ENCODE measurements at places on chromosomes 2 and 18. TPM values are rescaled to one million over a fixed set of nuclear protein-coding genes. Genes with fewer than 3 reads are reported as not detected.

GRCh38 chr2:233247116-233247515, 4.4 kb upstream of the ATG16L1 start:
- H3K36me3 ChIP-seq = no peaks in the 10 kb centered on the region
- no peaks in the 10 kb centered on the region for H3K27me3 ChIP-seq
- no peak for DNase-seq
- H3K27ac ChIP-seq = no peak overlapping the region
- H3K4me1 ChIP-seq = no peaks in the 10 kb centered on the region

DNA sequence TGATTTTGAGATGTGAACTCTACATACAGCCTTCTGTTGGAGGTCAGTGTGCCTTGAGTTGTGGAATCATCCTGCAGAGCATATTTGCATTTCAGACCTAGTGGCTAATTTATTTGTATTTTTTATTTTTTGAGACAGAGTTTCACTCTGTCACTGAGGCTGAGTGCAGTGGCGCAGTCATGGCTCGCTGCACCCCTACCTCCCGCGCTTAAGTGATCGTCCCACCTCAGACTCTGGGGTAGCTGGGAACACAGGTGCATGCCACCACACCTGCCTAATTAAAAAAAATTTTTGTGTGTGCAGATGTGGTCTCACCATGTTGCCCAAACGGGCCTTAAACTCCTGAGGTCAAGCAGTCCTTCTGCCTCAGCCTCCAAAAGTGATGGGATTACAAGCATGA, 104.4 kb downstream of the ASXL3 start:
- peaks cover 3% of the 10 kb centered on the region for H3K27me3 ChIP-seq
- peaks cover 15% of the 10 kb centered on the region for H3K4me1 ChIP-seq
- no peak for DNase-seq
- peaks cover 6% of the 10 kb centered on the region for H3K36me3 ChIP-seq
- H3K27ac ChIP-seq = no peak overlapping the region
- H3K4me3 ChIP-seq = no peak overlapping the region

- no peak overlapping the region for H3K4me3 ChIP-seq
- DNase-seq = no peak
- no peaks in the 10 kb centered on the region for H3K36me3 ChIP-seq
- no peak overlapping the region for H3K27ac ChIP-seq
- H3K4me1 ChIP-seq = peaks cover 22% of the 10 kb centered on the region
These were observed 261.9 kb downstream of the BCL2 start for GRCh38 chr18:63057707-63058106.

- H3K36me3 ChIP-seq = no peaks in the 10 kb centered on the region
- H3K27me3 ChIP-seq = no peaks in the 10 kb centered on the region
- no peak overlapping the region for H3K4me3 ChIP-seq
- no peaks in the 10 kb centered on the region for H3K4me1 ChIP-seq
- no peak for DNase-seq
These were observed 363.9 kb downstream of the KCNJ3 start for GRCh38 chr2:155062250-155062921.

- no peaks in the 10 kb centered on the region for H3K36me3 ChIP-seq
- peaks cover 2% of the 10 kb centered on the region for H3K4me1 ChIP-seq
- DNase-seq = no peak
- H3K27me3 ChIP-seq = peaks cover 4% of the 10 kb centered on the region
- no peak overlapping the region for H3K27ac ChIP-seq
These were observed 105.0 kb upstream of the ALKAL2 start for GRCh38 chr2:392926-393280.

DNA sequence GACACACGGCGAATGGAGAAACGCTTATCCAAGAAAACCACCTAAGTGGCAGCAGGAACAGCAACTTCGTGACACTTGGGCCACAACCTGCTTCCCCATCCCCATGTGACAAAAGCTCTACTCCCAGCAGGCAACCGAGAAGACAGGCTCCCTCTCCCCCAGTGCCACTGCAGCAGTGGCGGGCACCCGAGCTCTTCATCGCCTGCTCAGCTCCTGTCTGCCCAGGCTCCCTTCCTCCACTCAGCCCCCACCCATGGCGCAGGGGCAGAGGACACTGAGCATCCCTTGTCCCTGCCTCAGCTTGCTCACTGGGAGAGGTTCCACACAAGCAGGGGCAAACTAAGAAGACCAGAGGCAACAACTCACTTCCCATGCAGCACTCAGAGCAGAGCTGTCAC, 22.9 kb downstream of the SLC66A2 start:
- H3K4me3 ChIP-seq = no peak overlapping the region
- H3K27me3 ChIP-seq = peaks cover 7% of the 10 kb centered on the region
- peaks cover 43% of the 10 kb centered on the region for H3K36me3 ChIP-seq
- no peak for DNase-seq

DNA sequence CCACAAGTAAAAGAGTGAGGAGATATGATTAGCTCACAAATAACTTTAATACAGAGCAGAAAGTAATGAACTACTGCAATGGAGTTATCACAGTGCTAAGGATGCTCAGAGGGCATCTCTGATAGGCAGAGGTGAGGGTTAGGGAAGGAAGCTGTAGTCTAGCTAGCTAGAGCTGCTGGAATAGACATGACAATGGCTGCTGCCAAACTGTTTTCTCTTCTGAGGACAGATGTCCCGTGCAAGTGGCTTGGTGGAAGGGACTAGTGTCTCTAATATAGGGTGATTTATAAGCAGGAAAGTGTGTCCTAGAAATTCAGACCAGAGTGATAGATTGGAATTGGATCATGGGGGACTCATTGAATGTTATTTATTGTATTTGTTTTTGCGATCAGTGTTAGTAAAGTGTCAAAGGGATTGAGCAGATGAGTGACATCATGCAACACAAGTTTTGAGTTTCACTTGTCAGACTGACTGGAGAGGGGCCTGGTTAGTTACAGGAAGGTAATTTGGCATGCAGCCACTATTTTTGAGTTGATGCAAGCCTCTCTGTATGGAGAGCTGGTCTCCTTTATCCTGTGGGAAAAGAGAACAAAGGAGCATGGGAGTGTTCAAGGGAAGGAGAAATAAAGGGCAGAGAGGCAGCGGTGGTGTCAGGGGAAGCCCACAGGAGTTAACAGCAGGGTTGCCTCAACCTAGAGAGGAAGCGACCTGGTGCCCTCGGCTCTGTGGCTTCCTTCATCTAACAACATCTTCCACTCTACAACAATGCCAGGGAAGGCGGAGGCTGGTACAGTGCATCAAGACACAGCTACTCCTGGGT, 1.9 kb downstream of the CTLA4 start:
- H3K27ac ChIP-seq = no peak overlapping the region
- DNase-seq = no peak
- H3K36me3 ChIP-seq = no peaks in the 10 kb centered on the region

- H3K27ac ChIP-seq = no peak overlapping the region
- no peak for DNase-seq
These were observed 107.5 kb downstream of the SS18 start for GRCh38 chr18:25982961-25983360.

DNA sequence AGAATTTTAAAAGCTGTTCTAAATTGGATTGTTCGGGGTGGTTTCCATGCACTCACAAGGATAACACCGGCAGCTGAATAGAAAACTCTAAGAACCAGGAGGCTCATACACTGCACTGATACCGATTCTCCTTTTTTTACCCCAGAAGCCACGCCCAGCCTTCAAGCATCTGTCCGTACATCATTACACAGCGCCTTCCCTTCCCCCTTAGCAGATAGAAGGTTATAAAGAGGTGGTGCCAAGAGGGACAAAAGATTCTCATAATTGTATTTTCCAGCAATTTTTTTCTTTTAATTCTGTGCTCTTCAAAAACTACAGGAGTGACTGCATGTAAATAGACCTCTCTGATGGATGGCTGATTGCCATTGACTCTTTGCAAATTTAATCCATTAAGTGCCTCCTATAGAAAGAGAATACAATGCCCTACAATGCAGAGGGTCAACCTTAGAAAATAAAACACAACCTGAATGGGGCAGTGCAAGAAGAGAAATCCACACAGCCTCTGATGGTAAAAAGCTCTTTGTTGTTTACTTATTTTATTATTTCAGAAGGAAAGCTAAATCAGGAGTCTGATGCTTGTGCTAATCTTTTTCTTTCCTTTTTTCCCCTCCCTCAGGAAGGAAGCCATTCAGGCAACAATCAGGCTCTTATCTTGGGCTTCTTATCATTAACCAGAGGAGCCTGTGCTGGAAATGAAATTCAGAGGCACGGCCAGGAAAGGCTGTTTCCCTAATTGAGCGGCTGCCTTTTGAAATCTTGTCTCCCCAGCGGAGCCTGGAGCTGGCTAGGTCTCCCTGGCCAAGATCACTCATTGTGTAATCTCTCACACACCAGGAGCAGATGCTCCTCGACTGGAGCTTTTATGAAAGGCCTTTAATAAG, 198.9 kb upstream of the NABP1 start:
- peak; percentile 50 for DNase-seq
- H3K27ac ChIP-seq = peak overlapping the region; percentile 93
- H3K4me3 ChIP-seq = peak overlapping the region; percentile 48
- H3K36me3 ChIP-seq = peaks cover 32% of the 10 kb centered on the region

GRCh38 chr2:230932556-230933511, 7.8 kb upstream of the GPR55 start:
- H3K36me3 ChIP-seq = peaks cover 4% of the 10 kb centered on the region
- H3K4me3 ChIP-seq = no peak overlapping the region
- H3K27ac ChIP-seq = peak overlapping the region; percentile 59
- H3K27me3 ChIP-seq = peaks cover 7% of the 10 kb centered on the region
- H3K4me1 ChIP-seq = peaks cover 9% of the 10 kb centered on the region

DNA sequence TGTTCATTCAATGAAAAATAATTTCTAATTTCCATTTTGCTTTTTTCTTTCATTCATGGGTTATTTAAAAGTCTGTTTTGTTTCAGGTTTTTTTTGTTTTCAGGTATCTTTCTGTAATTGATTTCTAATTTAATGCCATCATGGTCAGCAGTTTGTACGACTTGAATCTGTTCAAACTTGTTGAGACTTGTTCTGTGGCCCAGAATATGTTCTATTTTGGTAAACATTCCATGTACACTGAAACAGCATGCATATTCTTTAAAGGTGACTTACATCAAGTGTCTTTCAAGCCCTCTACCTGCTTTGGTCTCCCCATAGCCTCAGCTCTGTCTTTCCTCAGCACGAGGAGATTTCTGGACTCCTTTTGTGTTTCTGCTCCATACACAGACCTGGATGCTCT, 49.1 kb downstream of the CYP1B1 start:
- no peaks in the 10 kb centered on the region for H3K27me3 ChIP-seq
- H3K27ac ChIP-seq = no peak overlapping the region
- H3K36me3 ChIP-seq = no peaks in the 10 kb centered on the region
- H3K4me3 ChIP-seq = no peak overlapping the region
- DNase-seq = no peak
- H3K4me1 ChIP-seq = no peaks in the 10 kb centered on the region

DNA sequence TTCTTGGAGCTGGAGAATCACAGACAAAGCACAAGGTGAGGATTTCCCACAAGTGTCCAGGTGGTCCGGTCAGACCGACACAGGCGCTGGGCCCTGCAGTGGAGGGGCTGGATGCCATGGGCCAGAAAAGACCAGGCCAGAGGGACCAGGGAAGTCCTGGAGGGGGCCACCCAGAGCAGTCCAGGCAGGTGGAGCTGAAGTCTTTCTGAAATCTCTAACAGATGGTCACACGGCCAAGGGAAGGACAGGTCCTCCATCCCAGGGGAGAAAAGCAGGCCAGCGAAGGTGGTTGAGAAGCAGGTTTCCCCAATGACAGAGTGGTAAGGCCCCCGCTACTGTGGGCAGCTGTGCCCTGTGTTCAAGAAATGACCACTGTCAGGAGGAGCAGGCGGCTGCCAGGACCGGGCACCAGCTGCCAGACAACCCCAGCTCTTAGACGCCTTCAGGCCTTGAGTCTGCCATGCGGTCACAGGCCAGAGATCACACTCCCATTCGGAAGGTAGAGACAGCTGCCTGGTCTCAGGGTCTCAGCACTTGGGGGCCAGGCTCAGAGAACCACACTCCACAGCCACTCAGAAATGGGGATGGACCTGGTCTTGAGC, 25.9 kb downstream of the HS1BP3 start:
- H3K4me1 ChIP-seq = peaks cover 34% of the 10 kb centered on the region
- H3K27ac ChIP-seq = no peak overlapping the region
- peaks cover 17% of the 10 kb centered on the region for H3K27me3 ChIP-seq

- H3K27me3 ChIP-seq = no peaks in the 10 kb centered on the region
- peaks cover 2% of the 10 kb centered on the region for H3K4me1 ChIP-seq
- H3K4me3 ChIP-seq = no peak overlapping the region
- no peak for DNase-seq
- H3K27ac ChIP-seq = no peak overlapping the region
These were observed 19.0 kb downstream of the ADAM23 start for GRCh38 chr2:206462240-206462854.

DNA sequence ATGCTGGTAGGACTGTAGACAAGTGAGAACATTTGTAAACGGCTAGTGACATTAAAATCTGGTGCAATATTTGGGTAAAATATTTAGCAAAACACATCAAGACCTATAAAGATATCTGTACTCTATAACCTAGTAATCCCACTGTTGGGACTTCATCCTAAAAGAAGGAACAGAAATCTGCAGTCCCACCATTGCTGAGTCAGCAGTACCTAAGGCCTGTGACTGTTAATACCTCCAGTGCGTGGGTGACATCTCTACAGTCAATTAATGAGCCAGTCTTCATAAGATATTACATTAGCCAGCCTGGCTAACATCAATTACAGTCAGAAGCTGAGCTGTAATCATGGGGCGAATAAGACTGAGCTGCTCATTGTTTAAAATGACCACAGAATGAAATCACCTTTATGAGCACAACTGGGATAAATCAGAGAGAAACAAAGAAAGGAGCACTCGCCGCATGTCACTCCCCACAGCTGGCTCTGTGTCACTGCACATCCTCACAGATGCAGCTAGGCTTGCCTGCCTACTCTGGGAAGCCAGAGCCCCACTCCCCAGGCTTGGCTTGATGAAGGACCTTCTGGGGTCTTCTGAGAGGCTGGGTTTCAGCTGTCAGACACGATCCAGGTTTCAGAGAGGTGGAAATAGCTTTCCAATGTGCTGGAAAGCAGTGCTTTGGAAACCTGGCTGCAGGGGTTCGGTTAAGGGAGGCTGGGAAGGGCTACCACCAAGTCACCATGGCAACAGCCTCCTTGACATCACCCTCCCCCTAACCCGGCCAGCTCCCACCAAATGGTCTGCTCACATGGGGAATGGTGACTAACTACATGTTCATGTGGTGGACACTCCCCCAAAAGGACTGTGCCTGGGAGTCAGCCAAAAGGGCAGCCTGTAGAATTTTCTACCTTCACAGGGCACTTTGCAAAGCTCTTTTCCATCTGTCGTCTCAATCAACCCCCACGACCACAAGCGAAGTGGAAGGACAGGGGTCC, 145.0 kb downstream of the ZBTB7C start:
- no peak overlapping the region for H3K27ac ChIP-seq
- H3K27me3 ChIP-seq = no peaks in the 10 kb centered on the region
- H3K4me1 ChIP-seq = peaks cover 19% of the 10 kb centered on the region
- no peak overlapping the region for H3K4me3 ChIP-seq
- H3K36me3 ChIP-seq = no peaks in the 10 kb centered on the region

GRCh38 chr18:40956213-40956612, 998.8 kb upstream of the PIK3C3 start:
- H3K4me3 ChIP-seq = no peak overlapping the region
- no peak overlapping the region for H3K27ac ChIP-seq
- H3K4me1 ChIP-seq = no peaks in the 10 kb centered on the region

The REG3A gene
- total RNA-seq = not detected

The HOXD1 gene
- total RNA-seq = not detected

The MEP1B gene
- not detected for total RNA-seq

The ZSWIM2 gene
- not detected for total RNA-seq

The CSRNP3 gene
- total RNA-seq = 23.0 TPM

The CENPO gene
- total RNA-seq = 26.5 TPM

The DCDC2C gene
- total RNA-seq = not detected

The DLGAP1 gene
- 13.6 TPM for total RNA-seq
